ENCODE measurements at places on chromosomes 5 and 9. TPM values are rescaled to one million over a fixed set of nuclear protein-coding genes. Genes with fewer than 3 reads are reported as not detected.
A peak's percentile ranks its signal among the peaks of the same experiment; 100 is the strongest.

DNA sequence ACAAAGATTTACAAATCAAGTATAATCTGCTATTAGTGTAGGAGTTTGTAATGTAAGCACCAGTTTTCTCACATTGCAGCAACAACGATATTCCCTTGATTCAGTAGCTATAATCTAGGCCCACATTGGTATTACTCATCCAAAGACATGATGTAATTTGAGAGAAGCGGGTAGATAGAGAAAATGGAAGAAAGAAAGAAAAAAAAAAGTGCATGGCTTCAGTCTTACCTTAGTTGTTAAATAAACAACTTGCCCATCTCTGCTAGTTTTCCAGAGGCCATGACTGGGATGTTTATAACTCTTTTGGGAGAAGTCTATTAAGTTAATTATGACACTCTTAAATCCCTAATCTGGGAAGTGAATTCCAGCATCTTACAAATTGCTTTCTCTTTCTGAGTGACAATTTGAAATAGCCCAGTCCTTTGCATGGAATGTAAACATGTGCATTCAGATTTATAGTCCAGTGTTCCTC is 2.8 kb downstream of the MELK start:
- no peak overlapping the region for H3K4me3 ChIP-seq
- no peaks in the 10 kb centered on the region for H3K4me1 ChIP-seq
- peaks cover 1% of the 10 kb centered on the region for H3K27me3 ChIP-seq
- no peak overlapping the region for H3K27ac ChIP-seq

Gene MSANTD3
- 49.3 TPM for total RNA-seq

- H3K27ac ChIP-seq: no peak overlapping the region
- H3K4me3 ChIP-seq: no peak overlapping the region
- no peaks in the 10 kb centered on the region for H3K36me3 ChIP-seq
- H3K27me3 ChIP-seq: no peaks in the 10 kb centered on the region
- DNase-seq: no peak
- H3K4me1 ChIP-seq: peaks cover 5% of the 10 kb centered on the region
These were observed 127.8 kb upstream of the PAM start for GRCh38 chr5:102627315-102627714.

GRCh38 chr9:133134388-133135145 is 13.5 kb upstream of the RALGDS start:
- peak overlapping the region; percentile 97 for H3K27ac ChIP-seq
- peak overlapping the region; percentile 69 for H3K4me3 ChIP-seq
- H3K27me3 ChIP-seq: peaks cover 9% of the 10 kb centered on the region
- H3K36me3 ChIP-seq: peaks cover 7% of the 10 kb centered on the region

Gene FAM151B
- total RNA-seq: 0.29 TPM

DNA sequence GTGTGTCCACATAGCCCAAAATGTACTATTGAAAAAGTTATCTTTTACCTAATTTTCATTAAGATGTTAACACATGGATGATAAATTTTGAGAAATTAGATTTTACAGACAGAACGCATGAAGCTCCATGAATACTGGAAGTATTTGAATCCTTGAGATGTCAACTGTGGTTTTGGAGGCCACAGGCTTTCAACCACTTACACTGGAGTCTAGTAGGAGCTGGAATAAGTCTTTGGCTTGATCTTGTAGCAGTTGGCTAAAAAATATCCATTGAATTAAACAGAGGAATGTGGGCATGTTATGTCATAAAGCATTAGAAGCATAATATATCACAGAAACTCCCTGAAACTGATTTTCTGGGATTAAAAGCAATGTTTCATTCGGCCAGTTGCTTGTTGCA is 52.9 kb downstream of the CAMK4 start:
- no peak for DNase-seq
- no peaks in the 10 kb centered on the region for H3K36me3 ChIP-seq
- no peak overlapping the region for H3K4me3 ChIP-seq
- H3K27ac ChIP-seq: no peak overlapping the region
- no peaks in the 10 kb centered on the region for H3K27me3 ChIP-seq
- peaks cover 19% of the 10 kb centered on the region for H3K4me1 ChIP-seq

DNA sequence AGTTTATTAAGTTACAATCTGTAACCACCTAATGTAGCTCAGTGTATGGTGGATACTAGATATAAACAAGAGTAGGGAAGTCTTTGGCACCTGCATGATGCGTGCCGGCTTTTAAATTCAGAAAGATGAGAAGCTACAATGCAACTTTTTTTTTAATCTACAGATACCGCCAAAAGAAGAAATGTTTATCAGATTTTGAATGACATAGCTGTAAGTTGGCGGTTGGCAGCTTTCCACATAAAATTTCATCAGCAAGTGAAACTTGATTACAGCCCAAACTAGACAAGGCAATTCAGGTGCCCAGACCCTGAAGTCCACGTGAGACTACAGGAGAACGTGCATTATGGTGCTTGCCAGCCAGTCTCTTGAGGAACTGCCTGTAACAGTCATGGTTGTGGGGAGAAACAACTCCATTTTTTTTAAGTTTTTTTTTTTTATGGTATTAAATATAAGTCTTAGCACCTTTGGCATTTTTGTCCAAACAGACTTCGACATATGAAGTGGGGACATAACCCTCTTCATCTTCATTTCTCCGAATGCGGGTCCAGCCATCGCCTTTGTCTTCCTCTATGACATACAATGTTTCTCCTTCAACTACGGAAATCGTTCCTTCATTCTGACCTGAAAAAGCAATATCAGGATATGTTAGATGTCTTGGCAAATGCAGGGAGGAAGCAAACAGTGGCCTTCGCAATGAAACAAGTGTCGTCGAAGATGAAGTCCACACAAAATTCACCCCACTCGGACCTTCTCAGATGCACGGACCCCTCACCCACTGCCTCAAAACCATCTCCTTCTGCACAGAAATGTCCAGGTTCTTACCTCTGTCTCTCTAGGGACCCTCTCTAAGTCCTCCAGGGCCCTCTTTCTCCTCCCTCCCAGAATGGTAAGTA is 60.4 kb downstream of the USP20 start:
- no peak overlapping the region for H3K4me3 ChIP-seq
- H3K4me1 ChIP-seq: peaks cover 11% of the 10 kb centered on the region
- H3K27ac ChIP-seq: no peak overlapping the region
- peaks cover 2% of the 10 kb centered on the region for H3K27me3 ChIP-seq
- no peak for DNase-seq

DNA sequence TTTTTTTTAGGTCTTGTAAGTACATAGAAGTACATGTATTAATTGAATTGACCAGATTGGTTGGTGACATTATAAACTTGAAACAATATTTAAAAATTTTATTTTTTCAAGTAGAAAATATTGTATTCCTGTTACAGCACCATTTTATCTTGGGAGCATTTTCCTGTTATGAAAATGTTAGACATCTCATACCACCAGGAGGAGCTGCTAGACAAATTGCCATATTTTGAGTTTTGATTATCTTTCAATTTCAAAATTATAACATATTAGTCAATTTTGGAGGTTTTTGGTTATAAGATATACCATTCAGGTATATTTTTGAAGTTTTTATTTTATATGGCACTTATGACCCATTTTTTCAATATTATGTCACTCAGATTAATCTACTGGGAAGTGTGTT is 84.4 kb downstream of the CNTLN start:
- H3K4me1 ChIP-seq: peaks cover 9% of the 10 kb centered on the region
- H3K27ac ChIP-seq: no peak overlapping the region
- H3K4me3 ChIP-seq: no peak overlapping the region
- no peaks in the 10 kb centered on the region for H3K36me3 ChIP-seq
- peaks cover 3% of the 10 kb centered on the region for H3K27me3 ChIP-seq

GRCh38 chr5:123882319-123882964 is 370.5 kb downstream of the CSNK1G3 start:
- peak overlapping the region; percentile 14 for H3K27ac ChIP-seq
- no peaks in the 10 kb centered on the region for H3K27me3 ChIP-seq
- DNase-seq: no peak
- H3K4me1 ChIP-seq: peaks cover 12% of the 10 kb centered on the region
- H3K36me3 ChIP-seq: peaks cover 5% of the 10 kb centered on the region
